ENCODE measurements at places on chromosomes 5 and 9. TPM values are rescaled to one million over a fixed set of nuclear protein-coding genes. Genes with fewer than 3 reads are reported as not detected.

Gene TBC1D9B
- 63.7 TPM for total RNA-seq

Gene RNF208
- 1.8 TPM for total RNA-seq

Gene SLC34A1
- total RNA-seq = not detected

Gene FREM1
- total RNA-seq = not detected

Gene FOXD4
- 0.13 TPM for total RNA-seq

Measured in A549 treated with AZD2906 at 1 μM for 4 hours (cell line).